ENCODE measurements at places on chromosomes 16 and 17.
A peak's percentile ranks its signal among the peaks of the same experiment; 100 is the strongest.

- DNase-seq: no peak
Measured at GRCh38 chr17:41539071-41539492, 11.0 kb upstream of the KRT19 start.

GRCh38 chr16:21101631-21102420 lies 48.8 kb downstream of the DNAH3 start:
- DNase-seq: no peak

GRCh38 chr16:62014319-62014923 lies 21.8 kb downstream of the CDH8 start:
- no peak for DNase-seq

DNA sequence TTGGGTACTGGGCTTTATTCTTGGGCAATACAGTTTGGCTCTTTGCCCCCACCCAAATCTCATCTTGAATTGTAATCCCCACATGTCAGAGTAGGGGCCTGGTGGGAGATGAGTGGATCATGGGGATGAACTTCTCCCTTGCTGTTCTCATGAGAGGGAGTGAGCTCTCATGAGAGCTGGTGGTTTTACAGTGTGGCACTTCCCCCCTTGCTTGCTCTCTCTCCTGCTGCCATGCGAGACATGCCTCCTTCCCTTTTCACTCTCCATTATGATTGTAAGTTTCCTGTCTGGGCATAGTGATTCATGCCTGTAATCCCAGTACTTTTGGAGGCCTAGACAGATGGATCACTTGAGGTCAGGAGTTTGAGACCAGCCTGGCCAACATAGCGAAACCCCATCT lies 18.1 kb upstream of the CNEP1R1 start:
- DNase-seq: no peak

- no peak for DNase-seq
Measured at GRCh38 chr16:67549240-67549639, 13.1 kb upstream of the CTCF start.

DNA sequence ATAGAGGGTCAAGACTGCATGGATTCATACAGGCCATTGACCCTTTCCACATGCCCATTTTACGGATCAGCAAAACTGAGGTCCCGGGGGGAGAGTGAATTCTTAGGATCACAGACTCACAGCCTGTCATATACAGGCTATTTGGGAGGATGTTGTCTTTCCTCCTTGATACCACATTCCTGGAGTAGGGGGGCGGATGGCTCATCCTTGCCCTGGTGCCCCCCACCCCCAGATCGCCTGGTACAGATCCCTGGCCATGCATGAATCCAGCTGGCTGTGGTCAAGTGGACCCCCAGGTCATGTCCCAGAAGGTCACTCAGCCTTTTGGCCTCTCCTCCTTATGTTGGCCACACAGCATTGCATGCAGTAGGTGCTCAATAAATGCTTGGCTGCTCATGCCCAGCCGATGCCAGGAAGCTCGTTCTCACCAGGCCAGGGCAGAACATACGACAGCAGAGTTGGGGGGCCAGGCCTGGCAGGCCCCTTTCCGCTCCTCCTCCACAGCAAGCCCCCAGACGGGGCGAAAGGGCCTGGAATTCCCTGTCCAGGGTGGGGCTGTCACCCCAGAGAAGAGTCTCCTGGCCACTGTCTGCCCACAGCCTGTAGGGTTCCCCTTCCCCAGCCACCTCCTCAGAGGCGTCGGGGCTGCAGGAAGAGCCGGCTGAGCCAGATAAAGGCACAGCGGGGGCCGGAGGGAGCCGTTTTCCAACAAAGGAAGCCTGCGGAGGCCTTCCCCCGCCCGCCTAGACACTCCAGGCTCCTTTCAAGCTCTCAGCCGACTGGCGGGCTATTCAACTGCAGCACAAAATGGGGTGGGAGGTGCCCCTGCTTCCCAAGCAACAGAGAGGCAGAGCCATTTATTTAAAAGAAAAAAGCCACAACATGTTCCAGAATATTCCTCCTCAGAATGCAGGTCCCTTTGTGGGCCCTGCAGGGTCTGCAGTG lies 215.7 kb upstream of the CIBAR2 start:
- DNase-seq: peak; percentile 88

DNA sequence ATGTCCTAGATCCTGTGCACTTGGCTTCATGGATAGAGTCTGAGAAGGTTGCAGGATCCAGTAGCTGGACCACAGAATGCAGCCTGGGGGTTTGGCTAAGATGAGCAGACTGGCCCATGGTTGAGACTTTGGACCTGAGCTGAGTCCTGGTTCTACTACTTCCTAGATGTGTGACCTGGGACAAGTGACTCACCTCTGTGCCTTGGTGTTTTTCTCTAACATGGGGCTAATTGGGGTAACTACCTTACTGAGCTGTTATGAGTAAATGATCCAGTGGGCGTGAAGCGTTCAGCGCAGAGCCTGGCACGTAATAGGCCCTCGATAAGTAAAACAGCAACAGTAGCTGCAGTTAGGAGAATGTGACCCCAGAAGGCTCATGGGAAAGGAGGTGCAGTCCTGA lies 38.8 kb downstream of the SNX20 start:
- DNase-seq: no peak

DNA sequence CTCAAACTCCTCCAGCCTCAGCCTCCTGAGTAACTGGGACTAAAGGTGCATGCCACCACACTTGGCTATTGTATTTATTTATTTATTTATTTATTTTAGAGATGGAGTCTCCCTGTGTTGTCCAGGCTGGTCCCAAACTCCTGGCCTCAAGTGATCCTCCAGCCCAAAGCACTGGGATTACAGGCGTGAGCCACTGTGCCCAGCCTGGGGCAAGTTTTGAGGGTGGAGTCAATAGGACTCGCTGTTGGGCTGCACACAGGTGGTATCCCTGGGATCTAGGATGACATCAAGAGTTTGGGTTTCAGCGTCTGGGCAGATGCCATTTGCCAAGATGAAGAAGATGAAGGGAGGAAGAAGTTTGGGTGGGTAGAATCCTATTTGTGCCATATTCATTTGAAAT lies 213.9 kb downstream of the GSG1L start:
- no peak for DNase-seq

DNA sequence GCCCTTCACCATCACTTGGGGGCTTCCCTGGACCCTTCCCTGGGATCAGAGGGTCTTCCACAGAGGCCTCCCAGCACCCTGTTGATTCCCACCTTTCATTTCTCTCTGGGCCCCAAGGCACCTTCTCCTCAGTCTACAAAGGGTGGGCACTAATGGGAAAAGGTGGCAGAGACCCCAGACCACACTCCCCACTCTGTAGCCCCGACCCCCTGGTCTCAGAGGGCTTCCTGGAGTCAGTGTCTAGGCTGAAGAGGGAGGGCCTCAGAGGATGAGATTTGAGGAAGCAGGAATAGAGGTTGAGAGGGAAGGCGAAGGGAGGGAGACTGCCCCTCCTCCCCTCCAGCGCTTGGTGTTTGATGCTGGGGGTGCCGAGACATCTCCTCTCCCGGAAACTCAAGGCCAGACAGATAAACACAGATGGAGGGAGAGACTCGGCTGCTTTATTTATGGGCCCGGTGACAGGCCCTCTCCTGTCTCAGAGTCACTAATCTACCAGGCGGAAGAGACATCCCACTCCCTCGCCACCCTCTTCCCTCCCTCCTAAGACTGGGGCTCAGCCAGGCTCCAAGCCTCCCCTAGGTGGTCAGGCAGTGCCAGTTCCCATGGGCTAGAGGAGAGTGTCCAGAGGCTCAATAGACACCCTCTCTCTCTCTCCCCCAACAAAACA lies 18.5 kb upstream of the SP2 start:
- no peak for DNase-seq

- peak; percentile 24 for DNase-seq
Measured at GRCh38 chr17:2749784-2750181, 331 bp upstream of the CCDC92B start.

GRCh38 chr16:86523166-86523740 lies 12.9 kb downstream of the FOXF1 start:
- no peak for DNase-seq

DNA sequence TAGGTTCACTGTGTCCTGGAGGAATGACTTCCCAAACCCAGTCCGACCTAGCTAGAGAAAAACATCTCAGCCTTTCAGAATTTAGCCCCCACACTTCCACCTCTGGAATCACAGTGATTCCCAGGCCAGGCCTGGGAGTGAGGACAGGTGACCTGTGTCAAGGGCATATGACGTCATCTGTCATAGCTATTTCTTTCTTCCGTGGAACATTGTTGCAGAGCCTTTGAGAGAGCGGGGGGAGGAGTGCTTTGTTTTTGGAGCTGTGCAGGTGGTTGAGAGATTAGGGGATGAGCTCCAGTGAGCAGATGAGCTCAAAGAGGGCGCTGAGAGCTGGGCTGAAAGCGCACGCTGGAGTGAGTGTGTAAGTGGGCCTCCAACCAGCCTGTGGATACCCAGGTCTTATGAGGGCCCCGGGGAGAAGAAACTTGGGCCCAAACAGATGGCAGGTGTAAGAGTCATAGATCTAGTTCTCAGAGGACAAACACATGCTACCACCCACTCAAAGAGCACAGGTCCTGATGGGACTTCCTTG lies 344.8 kb downstream of the SNX29 start:
- DNase-seq: no peak

DNA sequence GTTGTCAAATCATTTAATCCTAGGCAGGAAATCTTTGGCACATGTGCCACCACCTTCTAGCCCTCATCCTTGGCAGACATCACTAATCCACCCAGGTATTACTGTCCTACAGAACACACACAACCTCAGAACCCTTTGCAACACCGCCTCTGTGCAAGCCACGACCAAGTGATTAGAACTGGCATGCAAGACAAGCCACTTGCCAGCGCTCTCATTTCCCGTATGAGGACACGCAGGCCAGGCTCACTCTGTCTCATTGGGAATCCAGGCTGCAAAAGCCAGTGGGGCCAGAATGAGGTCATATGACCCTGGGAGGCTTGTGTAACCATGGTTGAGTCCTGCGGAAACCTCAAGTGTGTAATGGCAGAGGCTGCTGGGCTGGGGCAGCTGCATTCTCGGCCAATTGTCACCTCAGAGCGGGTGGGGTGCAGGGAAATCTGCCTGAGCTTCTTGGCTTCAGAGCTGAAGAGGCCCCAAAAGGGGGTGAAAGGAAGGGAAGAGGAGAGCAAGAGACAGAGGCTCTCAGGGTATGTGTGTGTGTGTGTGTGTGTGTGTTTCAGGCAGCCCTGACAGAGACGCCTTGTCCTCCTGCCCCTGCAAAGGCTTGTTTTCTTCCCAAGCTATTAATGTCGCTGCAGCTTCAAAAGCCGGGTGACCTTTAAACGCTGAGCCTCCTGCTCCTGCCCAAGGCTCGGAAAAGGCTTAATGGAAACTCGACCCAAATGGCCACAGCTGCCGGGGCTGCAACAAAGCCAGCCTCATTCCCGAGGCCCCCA lies 43.2 kb upstream of the MRPS23 start:
- DNase-seq: peak; percentile 66

DNA sequence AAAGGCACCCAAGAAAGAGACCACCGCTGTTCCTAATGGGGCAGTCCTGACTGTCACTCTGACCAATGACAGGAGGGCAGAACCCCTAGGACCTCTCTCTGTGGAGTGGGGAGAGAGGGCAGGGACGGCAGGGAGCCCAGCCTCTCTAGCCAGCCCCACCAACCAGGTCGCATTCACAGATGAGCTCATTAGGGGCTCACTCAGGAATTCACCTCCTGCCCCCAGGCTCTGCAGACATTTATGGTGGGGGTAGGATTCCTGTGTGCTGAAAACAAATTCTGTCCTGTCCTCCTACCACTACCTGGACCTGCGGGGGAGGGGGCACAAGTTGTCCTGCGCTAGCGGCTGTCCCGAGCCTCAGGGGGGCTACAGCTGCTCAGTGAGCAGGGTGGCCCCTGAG lies 27.7 kb upstream of the GPRC5C start:
- DNase-seq: no peak

- no peak for DNase-seq
Measured at GRCh38 chr17:67021196-67021595, 23.2 kb upstream of the CACNG1 start.

- DNase-seq: no peak
Measured at GRCh38 chr16:85082173-85083050, 29.9 kb downstream of the CIBAR2 start.

DNA sequence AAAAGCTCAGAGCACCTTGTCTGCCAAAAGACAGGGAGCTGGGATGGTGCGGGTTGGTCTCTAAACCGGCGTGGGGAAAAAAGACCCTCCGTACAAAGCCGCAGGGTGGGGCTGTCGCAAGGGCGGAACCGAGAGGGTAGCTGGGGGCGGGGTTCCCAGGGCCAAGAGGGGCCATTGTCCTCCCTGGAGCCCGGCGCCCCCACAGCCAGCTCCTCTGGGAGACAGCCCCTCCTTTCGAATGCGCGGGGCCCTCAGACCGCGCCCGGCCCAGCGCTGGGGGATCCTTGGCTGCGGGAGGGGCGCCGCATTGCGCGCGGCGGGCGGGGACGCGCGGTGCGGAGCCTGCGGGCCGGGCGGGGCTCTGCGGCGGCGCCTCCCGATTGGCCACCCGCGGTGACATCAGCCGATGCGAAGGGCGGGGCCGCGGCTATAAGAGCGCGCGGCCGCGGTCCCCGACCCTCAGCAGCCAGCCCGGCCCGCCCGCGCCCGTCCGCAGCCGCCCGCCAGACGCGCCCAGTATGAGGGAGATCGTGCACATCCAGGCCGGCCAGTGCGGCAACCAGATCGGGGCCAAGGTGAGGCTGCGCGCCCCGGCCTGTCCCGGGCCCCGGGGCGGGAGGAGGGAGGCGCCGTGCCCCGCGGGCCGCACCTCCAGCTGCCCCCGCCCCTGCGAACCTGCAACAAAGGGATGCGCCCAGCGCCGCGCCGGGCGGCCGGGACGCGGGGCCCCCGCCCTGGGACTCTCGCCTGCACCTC lies at the start of gene TUBB3:
TUBB3 (plus strand) TSS at position 459 of the 756 bp plus-strand sequence; CDS start at position 519, 60 bp downstream.
- DNase-seq: peak; percentile 70

DNA sequence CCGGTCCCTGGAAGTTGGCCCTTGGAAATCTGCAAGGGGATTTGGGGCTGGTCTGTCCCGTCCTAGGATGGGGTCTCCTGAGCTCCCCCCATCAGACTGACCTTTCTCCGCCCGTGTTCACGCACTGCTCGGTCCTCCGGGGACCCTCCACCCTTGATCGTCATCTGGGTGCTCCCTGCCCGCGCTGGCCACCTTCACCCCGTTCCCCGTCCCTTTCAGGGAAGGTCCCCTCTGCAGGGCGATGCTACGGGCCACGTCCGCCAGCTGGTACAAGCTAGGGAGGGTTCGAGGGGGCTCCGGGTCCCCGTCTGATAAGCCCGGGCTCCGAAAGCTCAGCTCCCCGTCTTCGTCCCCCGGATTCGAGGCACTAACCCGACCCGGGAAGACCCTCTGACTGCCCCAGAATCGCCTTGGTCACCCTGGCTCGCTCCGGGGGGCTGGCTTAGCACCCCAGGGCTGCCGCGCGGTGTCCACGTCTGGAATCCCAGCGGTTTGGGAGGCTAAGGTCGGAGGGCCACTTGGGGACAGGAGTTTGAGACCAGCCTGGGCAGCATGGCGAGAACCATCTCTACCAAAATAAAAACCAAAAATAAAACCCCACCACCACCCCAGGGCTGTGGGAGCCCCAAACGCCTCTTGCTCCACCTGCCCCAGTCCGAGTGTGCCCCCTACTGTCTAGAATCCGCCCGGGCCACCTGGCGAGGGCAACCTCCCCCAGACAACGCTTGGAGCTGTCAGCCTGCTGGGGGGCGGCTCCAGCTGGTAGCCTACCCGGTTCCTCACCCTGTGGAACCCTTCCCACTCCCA lies 1.1 kb upstream of the SLC43A2 start:
- DNase-seq: no peak

- no peak for DNase-seq
Measured at GRCh38 chr17:17798010-17798556, 38.7 kb downstream of the SREBF1 start.

GRCh38 chr17:44914148-44914547 lies 1.2 kb downstream of the GFAP start:
- no peak for DNase-seq

- DNase-seq: no peak
Measured at GRCh38 chr17:3751836-3752235, 28.1 kb downstream of the HASPIN start.

- no peak for DNase-seq
Measured at GRCh38 chr16:85369741-85370528, 243.2 kb upstream of the GSE1 start.

- no peak for DNase-seq
Measured at GRCh38 chr16:8528471-8528870, 61.8 kb downstream of the TMEM114 start.

Measured in NCI-H1092 (cell line).